ENCODE measurements at places on chromosomes 2 and 18.

DNA sequence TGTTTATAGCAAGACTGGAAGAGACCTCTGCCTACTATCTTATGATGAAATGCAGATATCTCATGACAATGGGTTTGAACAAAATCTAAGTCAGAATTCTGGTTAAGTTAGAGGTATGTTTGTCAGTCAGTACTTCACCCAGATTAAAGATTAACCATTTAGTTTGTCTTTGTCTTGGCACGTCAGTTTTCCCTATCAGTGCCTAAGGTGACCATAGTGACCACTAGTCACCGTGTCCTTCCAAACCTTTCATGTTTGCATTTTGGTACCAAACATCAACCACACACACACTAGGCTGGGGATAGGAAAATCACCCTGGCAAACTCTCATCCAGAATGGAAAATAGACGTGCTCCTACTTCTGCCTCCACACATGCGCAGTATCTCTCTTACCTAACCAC is 248.9 kb downstream of the PIEZO2 start:
- DNase-seq, result no peak

DNA sequence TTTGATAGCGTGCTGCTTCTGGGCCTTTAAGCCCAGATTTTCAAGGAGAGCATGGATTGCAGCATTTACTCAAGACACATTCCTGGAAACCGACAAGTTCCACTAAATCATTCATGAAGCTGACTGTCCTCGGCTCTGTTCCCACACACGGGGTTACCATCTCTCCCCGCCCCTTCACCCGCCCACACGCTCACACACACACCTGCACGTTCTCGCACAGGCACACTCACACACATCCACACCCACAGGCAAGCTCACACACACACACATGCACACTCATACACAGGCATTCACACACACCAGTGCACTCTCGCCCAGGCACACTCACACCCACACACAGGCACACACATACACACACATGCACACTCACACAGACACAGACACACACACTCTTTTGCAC is 150.0 kb upstream of the AGAP1 start:
- no peak for DNase-seq

GRCh38 chr2:227456772-227457171 is 15.2 kb upstream of the AGFG1 start:
- no peak for DNase-seq

GRCh38 chr2:5942204-5942603 is 250.0 kb downstream of the SOX11 start:
- no peak for DNase-seq

DNA sequence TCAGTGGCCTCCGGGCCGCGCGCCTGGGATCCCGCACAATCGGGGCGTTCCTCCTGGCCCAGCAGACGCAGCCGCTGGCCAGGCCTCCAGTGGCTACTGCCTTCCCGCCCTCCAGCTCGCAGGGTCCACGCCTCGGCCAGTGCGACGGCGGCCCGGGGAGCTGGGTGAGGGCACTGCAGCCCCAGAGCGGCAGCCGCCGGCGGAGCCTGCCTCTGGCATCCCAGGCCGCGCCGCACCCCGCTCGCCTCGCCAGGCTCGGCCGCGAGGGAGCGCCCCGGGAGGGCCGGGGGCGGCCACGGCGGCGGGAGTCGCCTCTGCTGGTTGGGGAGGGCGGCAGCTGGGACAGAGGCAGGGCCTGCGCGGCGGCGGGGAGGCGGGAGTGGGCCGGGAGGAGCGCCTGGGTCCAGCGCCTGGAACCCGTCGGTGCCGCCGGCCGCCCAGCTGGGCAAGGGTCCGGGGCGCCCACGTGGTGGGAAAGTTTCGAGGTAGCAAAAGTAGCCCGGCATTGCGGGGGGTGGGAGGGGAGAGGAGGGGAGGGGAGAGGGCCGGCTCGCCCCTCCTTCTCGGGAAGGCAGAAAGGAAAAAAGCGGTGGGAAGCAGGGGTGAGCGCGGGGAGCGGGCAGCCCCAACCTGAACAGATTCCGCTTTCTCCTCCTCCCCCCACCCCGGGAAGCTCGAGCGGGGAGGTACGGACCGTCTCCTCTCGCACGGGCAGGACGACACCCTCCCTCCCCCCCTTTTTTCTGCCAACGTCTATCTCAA is 1.5 kb upstream of the INHBB start:
- DNase-seq, result no peak

GRCh38 chr2:109727929-109728447 is 66.1 kb upstream of the RGPD5 start:
- DNase-seq, result no peak

DNA sequence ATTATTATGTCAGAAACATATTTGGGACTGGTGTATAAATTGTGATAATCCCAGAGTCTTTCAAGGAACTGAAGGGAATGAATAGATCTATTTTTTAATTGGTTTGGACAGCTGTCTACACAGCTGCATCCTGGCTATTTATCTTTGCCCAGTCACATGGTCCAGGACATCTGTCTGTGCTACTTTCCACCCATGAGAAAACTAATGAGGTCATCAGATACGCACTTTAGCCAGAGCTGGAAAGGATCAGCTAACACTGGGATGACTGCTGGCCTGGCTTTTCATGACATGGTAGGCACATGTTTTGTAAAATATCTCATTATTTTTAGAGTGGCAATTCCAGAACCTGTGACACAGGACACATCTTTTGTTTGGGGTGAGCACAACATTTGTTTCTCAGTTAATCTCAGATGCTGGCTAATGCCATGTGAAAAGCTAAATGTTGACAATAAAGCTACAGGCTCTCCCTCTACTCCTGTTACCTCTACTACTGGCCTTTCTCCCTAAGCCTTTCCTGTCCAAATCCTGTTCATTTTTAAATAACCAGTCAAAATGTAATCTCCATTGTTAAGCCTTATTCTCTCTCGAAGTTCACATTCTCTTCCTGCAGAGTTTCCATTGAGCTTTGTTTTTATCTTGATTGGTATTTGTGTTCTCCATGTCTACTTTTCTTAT is 500.7 kb downstream of the RIT2 start:
- DNase-seq, result no peak

DNA sequence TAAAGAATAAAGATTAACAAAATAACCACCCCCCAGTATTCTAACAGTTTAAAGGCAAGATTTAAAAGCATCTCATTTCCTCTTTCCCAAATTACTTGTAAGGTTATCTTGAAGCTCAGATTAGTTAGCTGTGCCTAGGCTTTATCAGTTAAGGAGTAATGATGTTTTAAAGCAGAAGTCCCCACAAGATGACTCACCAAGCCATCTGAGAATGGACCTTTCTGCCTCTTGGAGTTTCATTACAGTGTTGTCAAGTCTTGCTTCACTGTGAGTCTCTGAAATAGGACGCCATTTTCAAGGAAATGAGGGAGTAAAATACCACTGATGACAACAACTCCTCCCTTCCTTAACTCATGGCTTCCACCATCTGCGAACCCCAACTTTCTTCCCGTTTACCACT is 35.9 kb downstream of the ZNF385B start:
- no peak for DNase-seq

GRCh38 chr18:61841706-61842105 is 51.1 kb downstream of the RNF152 start:
- no peak for DNase-seq

DNA sequence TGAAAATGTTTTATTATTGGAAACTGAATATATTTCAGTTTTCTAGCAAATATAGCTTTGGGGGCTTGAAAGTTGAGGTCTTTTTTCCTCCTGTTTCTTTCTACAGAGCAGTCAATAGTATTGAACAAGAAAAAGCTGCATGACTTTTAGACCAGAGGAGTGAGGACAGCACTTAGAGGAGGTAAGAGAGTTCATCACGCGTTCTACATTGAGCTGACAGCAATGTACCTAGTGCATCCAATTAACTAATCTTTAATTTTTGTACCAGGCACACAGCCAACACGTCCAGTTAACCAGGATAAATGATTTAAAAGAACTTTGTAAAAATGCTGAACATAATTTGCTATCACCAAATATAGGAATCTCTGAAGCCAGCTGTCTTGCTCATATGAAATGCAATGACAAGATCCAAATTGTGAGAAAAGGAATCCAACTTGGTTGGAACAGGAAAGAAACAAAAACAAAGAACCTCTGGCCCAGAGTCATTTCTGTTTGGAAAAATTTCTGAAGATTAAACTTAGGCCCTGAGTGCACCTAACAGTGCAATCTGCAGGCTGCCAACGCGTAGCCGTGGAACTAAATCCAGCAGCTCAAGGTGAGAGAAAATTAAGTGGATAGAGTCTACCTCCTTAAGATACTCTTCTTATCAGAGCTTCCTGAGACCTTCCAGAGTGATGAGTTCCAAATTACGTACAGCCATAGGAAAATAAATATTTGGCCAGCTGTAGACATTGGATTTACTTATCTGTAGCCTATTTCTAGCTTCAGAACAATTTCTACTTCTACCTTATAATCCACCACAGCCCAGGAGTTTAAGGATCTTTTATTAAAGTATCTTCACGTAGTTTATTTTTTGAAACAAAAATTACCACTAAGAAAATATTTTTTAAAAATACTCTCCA is 20.6 kb upstream of the SPTBN1 start:
- DNase-seq, result no peak

- DNase-seq, result no peak
Measured at GRCh38 chr2:74198023-74198460, 373 bp upstream of the MTHFD2 start.

- no peak for DNase-seq
Measured at GRCh38 chr18:77043541-77044280, 88.9 kb downstream of the MBP start.

- no peak for DNase-seq
Measured at GRCh38 chr2:145777297-145777696, 1257.4 kb upstream of the ZEB2 start.

Data from activated CD8-positive, alpha-beta memory T cell treated with anti-CD3 and anti-CD28 coated beads for 1 hour (primary cell).